PC-9 (cell line): ENCODE measurements at places on chromosomes 7 and 10. TPM values are rescaled to one million over a fixed set of nuclear protein-coding genes. Genes with fewer than 3 reads are reported as not detected.

GIMAP2 gene
- 0.55 and 0.81 TPM in 2 replicates for total RNA-seq

ACHE gene
- 0.28 and 0.35 TPM in 2 replicates for total RNA-seq

- no peak for DNase-seq
Measured at GRCh38 chr7:75966190-75966961, 28.0 kb downstream of the TMEM120A start.

DNA sequence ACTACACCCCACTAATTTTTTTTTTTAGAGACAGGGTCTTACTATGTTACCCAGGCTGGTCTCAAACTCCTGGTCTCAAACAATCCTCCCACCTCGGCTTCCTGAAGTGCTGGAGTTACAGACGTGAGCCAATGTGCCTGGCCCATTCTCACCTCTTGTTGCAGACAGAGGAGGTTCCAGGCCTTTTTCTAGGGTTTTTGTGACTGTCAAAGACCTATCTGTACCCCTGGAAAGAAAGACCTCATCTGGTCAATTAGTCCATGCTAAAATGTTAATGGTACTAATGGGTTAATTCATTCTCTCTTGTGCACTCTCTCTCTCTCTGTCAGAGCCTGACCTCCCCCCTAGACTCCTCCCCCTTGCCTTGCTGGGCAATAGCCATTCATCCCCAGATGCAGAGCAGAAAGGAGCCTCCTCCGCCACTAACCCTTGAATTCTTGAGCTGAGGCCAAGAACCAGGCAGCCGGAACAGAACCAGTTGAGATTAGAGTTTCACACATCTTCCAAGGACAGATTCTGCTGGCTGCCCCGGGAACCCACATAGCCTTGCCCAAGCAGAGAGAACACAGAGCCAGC lies 209.7 kb downstream of the SKIDA1 start:
- peak; percentile 44 for DNase-seq
